ENCODE measurements at places on chromosomes 5 and 9.

DNA sequence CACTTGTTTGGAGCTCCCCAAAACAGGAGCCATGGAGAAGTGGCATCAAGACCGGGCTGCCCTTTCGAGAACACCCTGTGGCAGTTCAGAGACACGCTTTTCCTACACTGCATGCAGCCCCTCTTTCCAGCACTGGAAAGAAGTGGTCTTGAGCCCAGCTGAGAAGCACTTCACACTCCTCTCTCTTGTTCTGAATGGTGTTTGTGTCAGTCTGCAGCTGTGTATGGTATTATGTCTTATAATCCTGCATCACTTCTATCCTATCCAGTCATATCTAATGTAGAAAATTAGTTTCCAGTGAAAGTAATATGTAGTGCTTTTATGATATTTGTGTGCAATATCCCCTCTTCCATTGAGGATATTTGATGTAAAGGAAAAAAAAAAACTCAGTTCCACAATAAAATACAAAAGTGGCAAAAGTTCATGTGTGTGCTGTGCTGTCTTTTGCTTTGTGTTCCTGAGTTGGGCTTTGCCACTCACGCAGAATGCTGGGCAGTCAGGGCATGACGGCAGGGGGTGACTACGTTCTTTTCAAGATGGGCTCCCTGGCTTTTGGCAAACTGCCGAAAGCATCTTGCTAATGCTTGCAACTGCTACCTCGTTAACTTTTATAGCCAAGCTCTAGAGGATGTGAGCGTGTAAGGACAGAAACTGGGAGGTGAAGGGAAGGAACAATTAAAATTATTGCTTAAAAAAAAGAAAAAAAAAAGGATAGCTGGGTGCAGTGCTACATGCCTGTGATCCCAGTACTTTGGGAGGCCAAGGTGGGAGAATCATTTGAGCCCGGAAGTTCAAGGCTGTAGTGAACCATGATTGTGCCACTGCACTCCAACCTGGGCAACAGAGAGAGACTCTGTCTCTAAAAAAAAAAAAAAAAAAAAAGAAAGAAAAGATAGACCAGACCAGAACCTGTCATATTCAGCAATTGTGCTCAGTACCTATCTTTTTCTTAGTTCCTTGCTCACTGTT is 102.2 kb downstream of the MAP1B start:
- no peak for DNase-seq

- no peak for DNase-seq
Observed at GRCh38 chr5:161709239-161709638, 23.7 kb downstream of the GABRA6 start.

DNA sequence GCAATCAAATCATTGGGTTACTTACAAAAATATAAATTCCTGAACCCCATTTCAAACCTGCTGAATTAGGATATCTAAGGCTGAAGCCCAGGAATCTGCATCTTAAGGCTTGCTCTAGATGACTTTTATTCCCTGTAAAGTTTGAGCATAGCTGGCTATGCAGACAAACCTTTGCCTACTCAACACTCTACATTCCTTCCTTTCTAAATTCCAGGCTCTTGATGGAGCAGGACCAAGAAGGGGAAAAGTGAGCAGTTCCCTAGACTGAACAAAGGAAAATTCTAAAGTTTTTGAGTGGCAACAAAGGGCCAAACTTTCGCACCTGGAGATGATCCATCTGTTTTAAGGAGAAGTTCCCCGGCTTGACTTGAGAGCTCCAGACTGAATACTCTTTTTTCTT is 9.8 kb upstream of the ADRA1B start:
- DNase-seq, result no peak

- peak; percentile 8 for DNase-seq
Observed at GRCh38 chr5:42993516-42994245, 46.4 kb downstream of the ANXA2R start.

DNA sequence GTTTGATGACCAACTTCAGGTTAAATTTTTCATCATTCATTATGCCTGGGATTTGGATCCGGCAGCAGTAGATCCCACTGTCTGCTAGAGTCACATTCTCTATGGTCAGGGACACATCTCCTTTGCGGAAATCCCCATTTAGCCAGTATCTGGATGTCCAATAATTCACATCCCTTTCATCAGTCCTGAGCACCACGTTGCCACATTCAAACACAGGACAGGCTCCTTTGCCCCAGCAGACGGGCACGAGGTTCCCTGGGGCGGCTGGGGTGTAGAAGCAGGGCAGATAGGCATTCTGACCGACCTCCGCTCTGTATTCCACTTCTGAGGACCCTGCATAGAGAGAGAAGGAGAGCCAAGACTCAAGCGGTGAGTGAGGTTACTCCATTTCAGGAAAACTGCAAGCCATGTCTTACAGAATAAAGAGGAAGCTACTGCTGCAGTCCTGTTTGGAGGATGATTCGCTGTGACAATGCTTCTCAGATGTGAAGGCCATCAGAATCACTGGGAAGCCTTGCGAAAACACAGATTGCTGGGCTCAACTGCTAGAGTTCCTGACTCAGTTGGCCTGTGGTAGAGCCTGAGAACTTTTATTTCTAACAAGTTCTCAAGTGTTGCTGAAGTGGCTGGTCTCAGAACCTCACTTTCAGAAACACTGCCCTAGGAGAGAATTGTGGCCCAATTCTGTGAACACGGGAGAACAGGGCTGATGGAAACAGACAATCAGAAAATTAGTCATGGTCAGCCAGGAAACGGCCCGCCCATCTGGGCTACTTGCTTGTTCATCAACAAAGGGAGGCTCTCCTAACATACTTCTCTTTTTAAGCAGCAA is 2.0 kb downstream of the HAVCR2 start:
- DNase-seq, result no peak

DNA sequence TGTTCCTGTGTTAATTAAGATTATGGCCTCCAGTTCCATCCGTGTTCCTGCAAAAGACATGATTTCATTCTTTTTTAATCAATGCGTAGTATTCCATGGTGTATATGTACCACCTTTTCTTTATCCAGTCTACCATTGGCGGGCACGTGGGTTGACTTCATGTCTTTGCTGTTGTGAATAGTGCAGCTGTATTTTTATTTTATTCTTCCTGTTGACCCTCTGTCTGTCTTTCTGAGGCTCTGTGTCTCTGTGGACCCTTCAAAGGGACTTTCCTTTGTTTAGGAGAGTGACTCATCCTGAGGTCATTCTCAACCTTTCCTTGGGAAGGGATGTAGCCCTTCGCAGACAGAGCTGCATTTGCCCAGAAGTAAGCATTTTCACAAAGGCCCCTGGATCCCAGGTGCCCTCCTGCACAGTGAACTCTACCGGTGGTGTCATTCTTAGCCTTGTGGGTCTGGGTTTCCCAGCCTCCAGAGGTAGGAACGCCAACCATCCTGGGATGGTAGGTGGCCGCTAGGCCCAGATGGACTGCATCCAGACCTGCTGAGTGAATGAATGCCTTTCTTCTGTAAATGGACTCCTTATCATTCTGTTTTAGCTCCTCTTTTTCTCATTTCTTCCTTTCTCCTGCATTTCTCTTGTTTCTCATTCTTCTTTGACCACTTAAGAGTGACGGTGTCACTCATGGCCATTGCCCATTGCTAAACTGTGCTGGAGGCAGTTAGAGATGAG is 22.4 kb downstream of the TRIO start:
- no peak for DNase-seq

- DNase-seq, result no peak
Observed at GRCh38 chr9:1034271-1034670, 15.9 kb upstream of the DMRT2 start.

DNA sequence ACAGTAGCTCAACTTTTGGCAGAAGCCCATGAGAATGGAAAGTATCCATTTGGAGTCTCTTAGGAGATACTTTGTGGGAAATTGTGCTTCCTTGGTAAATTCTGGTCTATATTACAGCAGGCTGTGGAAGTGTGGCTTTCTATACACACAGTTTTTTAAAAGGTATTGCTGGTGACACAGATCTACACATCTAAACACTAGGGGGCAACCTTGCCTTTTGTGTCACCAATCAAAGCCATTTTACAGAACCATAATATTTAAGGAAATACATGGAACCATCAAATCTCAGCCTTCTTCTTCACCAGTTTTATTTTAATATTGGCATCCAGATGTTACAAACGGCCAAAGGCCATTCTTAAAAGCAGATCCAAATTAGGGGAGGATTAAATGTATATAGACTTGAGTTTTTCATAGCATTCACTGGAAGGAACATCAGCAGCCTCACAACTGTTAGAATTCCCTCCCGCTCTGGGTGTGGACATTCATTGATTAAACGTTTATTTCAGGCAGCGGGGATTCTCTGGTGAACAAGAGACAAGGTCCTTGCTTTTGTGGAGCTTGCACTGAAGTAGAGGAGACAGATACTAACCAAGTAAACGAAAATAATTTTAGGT is 132.4 kb upstream of the EPB41L4A start:
- no peak for DNase-seq

DNA sequence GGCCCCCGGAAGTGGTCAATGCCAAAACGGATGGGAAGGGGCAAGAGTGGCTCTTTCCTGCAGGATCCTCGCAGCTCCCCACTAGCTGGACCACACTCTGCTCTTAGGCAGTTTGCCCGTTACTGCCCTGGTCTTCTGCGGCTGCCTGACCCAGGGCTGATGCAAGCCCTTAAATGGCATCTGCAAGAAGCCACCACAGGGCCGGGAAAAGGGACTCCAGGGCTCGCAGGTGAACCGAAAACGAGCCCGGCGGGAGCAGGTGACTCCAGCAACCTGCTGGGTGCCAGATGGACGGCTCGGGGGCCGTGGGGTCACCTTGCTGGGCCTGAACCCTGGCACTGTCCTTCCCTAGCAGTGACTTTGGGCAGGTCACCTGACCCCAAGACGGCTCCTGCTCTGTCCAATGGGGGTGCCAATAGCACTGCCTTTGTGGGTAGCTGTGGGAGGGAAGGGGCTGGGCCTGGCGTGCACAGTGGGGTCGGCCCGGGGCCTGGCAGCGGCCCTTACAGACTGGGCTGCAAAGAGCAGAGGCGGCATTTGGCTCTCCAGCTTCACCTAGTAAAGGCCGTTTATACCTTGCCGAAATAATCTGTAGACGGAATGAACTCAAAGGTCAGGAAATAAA is 1.3 kb downstream of the TMEM250 start:
- no peak for DNase-seq

DNA sequence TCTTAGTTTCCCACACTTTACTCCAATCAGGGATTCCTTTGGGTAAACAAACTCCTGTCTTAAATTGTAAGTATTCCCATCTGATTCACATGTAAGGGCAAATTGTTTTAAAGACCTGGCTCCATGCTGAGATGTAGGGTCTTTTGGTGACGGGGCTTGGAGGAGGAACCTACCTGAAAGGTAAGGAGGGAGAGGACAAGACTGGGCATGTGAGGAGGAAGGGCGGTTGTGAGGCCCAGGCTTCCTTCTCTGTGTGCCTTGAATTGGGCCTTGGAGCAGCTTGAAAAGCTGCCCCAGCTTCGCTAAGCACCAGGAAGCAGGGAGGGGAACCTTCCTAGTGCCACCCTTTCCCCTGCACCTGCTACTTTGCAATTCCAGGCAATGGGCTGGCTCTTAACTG is 86.8 kb downstream of the C9orf152 start:
- no peak for DNase-seq

DNA sequence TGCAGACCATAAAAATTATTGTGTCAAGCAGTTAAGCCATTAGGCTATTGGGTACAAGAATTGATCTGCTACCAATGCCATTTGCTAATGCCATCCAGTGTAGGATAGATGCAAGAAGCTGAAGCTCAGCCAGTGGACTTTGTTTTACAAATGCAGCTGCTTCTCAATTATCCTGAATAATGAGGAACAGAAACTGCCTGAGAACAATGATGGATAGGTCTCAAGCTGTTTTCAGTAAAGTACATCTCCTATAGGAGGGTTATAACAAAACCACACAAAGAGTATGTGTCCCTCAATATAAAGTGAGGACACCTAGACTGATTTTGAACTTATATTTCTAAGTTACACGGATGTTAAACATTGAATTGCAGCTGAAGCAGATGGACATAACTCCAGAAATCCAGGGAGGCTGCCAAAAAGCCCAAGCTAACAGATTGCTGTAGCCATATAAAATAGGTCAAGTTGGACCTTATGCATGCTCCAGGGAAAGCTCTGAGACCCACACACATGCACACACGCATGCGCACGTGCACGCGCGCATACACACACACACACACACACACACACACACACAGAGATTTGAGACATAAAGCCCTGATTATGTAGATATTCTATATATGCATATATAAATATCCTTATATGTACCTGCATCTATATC is 482.7 kb upstream of the CD180 start:
- DNase-seq, result no peak

DNA sequence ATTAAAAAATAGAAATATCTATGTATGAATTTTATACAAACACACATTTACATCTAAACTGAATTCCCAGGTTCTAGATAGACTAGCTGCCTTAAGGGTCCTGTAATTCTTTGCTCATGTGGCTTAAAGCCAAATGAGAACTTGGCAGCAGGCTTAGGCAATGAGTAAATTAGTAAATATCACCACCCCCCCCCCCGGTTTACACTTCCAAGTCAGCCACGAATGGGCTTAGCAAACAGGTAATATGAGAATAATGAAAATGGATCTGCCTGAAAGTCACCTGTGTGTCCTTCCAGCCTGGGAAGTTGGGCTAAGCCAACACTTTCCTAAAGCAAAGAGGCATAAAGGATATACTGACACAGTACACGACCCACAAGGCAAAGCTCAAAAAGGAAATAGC is 108.6 kb downstream of the KLHL3 start:
- DNase-seq, result no peak

DNA sequence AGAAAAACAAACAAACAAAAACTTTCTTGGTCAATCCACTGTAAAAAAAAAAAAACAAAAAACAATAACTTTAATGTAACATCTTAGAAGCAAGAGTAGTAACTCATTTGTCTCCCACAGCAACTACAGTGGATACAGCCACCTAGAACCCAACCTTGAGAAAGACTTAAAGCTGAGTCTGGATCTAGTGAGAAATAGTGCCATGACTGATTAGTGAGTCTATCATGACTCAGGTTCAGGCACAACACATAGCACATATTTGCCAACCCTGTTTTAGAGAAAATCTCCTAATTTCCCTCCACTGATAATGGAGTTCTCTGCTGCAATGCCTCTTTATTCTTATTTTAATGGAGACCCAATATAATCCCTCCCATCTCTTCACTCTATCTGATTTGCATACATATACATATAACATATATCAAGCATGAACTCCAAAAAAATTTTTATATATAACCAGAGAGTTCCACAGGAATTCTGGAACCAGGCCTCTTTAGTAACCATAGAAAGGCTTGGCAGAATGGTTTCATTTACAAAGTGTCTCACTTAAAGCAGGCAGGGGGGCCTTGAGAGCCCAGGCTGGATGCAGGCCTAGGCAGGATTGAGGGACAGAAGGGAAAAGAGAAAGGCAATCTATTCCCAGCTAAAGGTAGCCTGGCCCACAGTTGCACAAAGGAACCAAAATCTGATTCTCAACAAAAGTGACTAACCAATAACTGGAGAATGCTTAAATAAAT is 11.9 kb upstream of the NR4A3 start:
- DNase-seq, result no peak

DNA sequence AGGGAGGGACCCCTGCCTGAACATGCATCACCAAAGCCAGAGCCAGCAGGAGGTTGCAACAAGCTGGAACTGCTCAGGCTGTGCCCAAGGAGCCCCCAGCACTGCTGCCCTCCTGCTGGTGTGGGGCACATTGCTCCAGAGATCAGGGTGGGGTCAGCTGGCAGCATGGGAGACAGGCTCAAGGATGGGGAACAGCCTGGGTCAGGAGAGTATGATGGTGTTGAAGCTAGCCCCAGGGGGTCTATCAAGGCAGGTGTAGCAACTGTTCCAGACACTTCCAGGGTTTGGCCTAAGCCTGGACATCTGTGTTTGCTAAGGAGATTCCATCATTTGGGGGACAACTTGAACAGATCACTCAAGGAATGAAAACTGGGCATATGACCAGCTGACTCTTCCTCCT is 133.1 kb downstream of the ATPSCKMT start:
- DNase-seq, result no peak

- no peak for DNase-seq
Observed at GRCh38 chr5:61306531-61307131, 25.4 kb upstream of the ZSWIM6 start.

Data from esophagus squamous epithelium (tissue), 5 donors.